ENCODE measurements at places on chromosomes 4 and X. TPM values are rescaled to one million over a fixed set of nuclear protein-coding genes. Genes with fewer than 3 reads are reported as not detected.
A peak's percentile ranks its signal among the peaks of the same experiment; 100 is the strongest.

DNA sequence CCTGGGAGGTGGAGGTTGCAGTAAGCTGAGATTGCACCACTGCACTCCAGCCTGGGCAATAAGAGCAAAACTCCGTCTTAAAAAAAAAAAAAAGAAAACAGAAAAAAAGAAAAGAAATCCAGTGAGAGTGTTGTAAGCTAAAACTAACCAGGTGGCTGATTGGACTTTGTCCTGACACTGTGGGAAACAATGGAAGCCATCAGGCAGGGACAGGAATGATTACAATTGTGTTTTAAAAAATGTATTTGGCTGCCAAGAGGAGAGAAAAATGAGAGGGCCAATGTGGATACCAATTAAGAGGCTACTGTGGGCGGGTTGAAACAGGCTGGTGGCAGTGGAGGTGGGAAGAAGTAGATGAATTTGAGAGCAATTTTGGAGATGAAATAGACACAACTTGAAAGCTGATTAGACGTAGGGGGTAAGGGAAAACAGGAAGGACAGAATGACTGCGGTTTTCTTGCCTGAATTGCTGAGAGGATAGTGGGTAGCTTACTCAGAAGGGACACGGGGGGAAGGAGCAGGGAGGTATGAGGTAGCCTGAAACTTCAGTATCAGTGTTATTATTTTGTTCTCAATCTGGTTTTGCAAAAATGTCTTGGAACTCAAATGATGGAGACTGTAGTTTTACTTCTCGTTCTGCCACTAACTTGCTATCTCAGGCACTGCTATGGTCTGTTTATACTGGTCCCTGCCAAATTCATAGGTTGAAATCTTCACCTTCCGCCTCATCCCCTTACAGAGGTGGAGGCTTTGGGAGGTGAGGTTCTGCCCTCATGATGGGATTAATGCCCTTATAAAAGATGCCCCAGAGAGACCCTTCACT lies 45.6 kb upstream of the CHRNA9 start:
- DNase-seq = no peak

DNA sequence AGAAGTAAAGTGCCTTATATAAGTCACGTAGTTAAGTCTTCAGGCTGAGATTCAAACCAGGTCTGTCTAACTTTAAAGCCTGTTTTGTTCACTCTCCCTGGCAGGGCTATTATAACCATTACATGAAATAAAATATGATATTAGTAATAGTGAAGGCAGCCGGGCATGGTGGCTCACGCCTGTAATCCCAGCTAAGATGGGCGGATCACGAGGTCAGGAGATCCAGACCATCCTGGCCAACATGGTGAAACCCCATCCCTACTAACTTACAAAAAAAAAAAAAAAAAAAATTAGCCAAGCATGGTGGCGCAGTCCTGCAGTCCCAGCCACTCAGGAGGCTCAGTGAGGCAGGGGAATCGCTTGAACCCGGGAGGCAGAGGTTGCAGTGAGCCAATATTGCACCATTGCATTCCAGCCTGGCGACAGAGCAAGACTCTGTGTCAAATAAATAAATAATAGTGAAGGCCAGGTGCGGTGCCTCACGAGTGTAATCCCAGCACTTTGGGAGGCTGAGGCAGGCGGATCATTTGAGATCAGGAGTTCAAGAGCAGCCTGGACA lies 22.1 kb upstream of the SOWAHD start:
- no peak for DNase-seq

EXOC1 gene
- total RNA-seq = 25.8 TPM

- DNase-seq = no peak
Measured at GRCh38 chr4:42302348-42302747, 94.9 kb upstream of the SHISA3 start.

DNA sequence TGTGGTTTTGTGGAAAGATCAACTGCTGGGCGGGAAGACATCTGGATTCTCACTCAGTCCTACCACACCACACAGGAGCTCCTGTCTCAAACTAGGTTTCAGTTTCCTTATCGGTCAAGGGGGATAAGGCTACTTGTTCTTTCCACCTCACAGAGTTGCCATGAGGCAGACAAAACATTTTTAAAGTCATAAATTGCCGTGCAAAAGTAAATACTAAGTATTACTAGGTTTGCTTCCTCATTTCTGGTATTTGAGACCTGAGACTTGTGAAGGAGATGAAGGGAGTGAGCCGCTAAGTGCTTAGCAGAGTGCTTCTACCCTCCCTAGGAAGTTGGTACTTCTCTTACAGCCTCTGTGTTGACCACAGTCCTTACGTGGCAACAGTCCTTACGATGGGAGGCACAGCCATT lies 1.5 kb downstream of the LAP3 start:
- DNase-seq = no peak

DNA sequence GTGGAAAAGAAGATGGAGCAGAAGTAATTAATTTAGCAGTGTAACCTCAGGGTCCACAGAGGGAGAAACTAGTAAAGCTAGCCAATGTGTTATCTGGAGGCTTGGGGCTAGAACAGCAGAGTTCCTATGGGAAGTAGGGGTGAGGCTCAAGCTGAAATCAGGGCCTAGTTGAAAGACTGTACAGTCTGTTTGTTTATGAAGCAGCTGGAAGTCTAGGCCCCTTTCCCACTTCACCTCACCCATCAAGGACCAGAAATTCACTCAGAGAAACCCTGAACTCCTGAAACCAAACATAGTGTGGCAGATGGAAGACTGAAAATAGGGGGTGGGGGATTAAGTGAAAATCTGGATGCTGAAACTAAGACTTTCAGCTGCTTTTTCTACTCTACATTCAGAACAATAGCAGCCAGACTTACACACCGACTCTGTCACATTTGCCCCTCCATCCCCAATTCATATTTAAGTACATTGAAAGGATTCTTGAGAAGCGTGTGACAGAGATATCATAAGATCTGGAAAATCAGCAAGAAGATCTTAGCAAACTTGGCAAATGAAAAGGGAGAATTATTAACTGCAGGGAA lies 32.6 kb upstream of the FAM241A start:
- DNase-seq = no peak

GLA gene
- 7.9 TPM for total RNA-seq

GRCh38 chr4:93771640-93772411 lies 56.7 kb upstream of the ATOH1 start:
- DNase-seq = no peak

DNA sequence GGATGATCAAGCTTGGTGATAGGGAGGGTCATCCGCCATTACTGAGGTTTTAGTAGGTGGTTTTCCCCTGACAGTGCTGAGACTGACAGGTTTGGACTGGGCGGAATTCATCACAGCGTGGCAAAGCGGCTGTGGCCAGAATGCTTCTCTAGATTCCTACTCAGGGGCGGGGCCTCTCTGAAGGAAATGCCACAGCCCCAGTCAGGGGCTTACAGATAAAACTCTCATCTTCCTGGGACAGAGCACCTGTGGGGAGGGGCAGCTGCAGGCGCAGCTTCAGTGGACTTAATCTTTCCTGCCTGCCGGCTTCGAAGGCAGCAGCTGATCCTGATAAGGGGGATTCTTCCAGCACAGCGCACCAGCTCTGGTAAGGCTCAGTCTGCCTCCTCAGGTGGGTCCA lies 316.7 kb downstream of the RPA4 start:
- no peak for DNase-seq

- DNase-seq = peak; percentile 38
Measured at GRCh38 chr4:139988863-139989765, 164.9 kb downstream of the MAML3 start.

GRCh38 chrX:7154041-7154597 lies 6.2 kb upstream of the PUDP start:
- no peak for DNase-seq

- no peak for DNase-seq
Measured at GRCh38 chr4:113013751-113014150, 35.7 kb upstream of the ANK2 start.

DNA sequence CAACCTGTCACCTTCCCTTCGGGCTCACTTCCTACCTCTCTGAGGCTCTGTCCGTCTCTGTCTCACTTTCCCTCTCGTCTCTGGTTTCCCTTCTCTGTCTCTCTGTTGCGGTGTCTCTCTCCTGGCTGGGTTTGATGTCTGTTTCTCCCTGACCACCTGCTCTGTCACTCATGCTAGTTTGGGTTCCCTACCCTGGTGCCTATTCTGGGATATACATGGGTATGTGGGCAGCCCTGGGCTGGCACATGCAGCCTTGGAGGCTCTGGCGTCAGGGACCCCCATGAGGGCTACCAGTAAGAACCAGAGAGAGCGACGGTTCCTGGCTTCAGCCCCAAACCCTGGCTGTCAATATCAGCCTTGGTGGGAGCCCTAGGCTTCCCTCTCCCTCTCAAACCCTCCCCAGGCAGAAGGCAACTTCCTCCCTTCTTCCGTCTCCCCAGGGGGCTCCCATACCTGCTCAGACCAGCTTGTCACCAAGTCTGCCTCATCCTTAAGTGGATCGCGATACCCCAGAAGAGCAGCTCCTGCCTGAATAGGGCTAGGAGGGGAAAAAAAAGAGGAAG lies 314 bp downstream of the DNASE1L1 start:
- no peak for DNase-seq

CT45A1 gene
- total RNA-seq = not detected

GRCh38 chr4:14070289-14070880 lies 442.9 kb upstream of the BOD1L1 start:
- DNase-seq = no peak

CENPVL2 gene
- not detected for total RNA-seq

DNA sequence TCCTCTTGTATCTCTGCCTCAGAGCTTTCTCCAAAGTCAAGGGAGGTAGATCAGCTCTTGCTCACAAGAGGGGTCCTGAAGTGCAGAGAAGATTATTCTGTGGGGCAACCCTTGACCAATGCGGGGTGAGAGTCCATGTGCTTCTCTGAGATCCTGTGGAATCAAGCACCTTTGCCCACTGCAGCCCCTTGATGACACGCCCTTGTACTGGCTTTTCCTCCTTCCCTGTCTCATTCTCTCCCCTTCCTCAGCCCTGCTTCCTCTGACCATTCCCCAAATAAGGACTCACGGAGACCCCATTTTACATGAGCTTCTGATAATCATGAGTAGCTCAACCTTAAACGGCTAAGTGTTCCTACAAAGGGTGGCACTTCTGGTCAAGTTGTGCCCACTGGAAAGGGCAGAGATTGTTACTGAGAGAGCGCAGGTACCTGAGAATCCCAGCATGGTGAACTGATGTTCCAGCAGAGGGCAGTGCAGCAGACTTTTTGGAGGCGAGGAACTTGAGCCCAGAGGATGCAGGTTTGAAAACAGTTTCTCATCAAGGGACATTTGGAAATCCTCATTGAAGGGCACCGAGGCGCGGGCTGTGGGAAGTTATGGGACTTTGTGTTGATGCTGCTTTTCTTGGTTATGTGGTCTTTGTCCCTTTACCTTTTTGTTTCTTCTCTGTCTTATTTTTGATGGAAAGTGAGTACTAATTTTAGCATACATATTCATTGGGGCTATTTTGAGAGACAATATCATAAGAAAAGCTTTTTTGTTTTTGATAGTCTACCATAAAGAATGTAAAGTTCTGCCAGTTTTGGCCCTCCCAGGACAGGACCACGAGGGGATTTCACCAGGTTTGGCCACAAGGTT lies 201.3 kb downstream of the RBM46 start:
- DNase-seq = peak; percentile 30

PAGE2 gene
- total RNA-seq = not detected

GRCh38 chr4:11626066-11626465 lies 197.4 kb upstream of the HS3ST1 start:
- no peak for DNase-seq

- DNase-seq = no peak
Measured at GRCh38 chr4:24639714-24640113, 55.4 kb upstream of the DHX15 start.

- no peak for DNase-seq
Measured at GRCh38 chr4:8793571-8794160, 78.0 kb downstream of the HMX1 start.

DNA sequence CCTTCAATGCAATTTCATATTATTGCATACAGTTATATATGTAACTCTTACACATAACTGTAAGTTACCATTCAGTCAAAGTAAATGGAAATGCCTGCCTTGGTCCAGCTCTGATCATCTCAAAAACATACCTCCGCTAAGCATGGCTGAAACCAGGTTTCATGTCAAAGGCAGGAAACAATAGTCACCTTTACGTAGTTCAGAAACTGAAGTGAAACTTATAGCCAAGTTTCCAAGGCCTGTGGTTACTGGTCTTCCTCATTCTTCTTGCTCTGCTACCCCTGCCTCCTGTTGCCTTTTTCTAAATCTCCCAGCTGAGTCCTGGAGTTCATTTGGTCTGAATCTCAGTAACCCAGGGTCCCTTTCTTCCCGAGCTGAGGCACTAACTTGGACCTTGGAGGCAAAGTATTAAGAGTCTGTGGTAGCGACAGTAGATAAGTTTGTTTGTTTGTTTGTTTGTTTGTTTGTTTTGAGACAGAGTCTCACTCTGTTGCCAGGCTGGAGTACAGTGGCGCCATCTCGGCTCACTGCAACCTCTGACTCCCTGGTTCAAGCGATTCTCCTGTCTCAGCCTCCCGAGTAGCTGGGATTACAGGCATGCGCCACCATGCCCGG lies 30.8 kb downstream of the DAPP1 start:
- DNase-seq = no peak

DNA sequence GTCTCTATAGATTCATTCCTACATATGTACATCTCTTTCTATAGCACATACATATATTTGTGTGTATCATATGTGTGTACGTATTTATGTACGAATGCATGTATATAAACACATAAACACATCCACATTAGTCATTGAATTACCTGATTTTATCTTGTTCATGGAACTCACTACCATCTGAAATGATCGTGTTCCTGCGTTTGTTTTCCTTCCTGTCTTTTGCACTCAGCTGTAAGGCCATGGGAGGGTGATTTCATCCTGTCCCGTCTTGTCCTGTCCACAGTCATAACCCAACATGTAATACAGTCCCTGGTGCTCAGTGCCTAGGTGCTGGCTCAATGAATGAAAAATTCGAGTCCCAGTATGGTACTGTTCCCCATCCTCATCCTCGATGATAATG lies 191.8 kb upstream of the PSAPL1 start:
- DNase-seq = no peak

- no peak for DNase-seq
Measured at GRCh38 chr4:967113-968104, 6.0 kb downstream of the DGKQ start.

GRCh38 chr4:189053621-189054020 lies 887.1 kb upstream of the FRG1 start:
- no peak for DNase-seq

DNA sequence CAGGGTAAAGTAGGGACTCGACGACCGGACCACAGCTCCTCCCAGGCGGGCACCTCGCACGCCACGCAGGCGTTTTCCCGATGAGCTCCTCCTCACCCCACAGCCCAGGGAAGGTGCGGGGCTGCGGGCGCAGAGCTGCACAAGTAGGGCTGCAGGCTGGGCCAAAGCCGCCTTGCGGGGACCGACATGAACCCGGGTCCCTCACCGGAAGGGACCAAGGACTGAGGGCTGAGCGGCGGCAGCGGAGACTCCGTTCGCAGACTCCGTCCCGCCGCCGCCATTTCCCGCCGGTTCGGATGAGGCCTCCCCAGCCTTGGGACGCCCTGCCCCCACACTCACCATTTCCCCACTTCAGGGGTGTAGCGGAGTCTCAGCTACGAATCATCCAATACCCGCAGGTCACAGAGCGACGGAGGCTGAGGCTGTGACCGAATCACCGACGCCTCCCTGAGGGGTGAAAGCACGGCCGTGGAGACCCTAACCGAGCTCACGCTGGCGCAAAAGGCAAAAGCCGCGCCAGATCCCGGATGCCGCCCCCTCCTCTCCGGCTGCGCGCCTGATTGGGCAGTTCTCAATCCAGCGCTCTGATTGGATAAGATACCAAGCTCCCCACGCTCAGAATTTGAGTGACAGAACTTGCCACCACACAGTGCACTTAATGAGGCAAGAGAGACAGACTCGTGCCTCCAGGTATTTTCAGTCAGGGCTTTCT lies at the start of gene ZNF732:
Gene ZNF732 (minus strand): TSS at position 506 of the 712 bp plus-strand sequence. CDS start 164 bp downstream, at position 342.
- peak; percentile 18 for DNase-seq

GRCh38 chr4:147546349-147546748 lies 65.5 kb downstream of the EDNRA start:
- no peak for DNase-seq
